ENCODE measurements at places on chromosomes 5 and 9.

DNA sequence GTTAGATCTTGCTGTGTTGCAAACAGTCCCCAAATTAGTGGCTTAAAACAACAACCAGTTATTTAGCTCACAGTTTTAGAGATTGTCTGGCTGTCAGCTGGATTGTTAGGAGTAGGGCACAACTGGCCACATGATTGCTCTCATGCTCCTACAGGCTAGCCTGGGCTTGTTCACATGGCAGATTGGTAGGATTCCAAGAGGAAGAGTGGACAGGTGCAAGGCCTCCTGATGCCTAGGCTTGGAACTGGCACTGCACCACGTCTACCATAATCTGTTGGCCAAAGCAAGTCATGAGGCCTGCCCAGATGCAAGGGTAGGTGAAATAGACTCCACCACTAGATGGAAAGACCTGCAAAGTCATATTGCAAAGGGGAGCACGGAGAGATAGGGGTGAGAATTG, 76.4 kb downstream of the ACER2 start:
- DNase-seq: no peak

- no peak for DNase-seq
These were observed 223.6 kb upstream of the EFNA5 start for GRCh38 chr5:107894361-107894760.

- DNase-seq: no peak
These were observed 2.4 kb downstream of the TPM2 start for GRCh38 chr9:35687306-35687705.

- DNase-seq: no peak
These were observed 524.3 kb downstream of the RASEF start for GRCh38 chr9:82538634-82539033.

DNA sequence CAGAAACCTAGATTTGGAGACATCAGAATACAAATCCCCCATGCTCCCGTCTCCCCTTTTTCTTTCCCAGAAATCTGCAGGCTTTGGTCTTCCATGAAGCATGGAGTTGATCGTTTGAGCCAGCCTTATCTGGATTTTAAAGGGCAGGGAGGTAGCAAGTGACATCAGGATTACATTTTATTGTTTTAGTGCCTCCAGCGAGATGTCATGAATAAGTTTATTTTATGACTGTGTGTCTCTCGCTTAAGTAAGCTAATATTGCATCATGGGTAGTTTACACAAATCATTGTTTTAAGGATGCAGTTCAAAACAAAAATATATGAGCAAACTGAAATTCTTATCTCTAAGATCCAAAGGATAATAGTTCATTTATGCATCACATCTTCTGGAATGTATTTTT, 50.7 kb upstream of the TNFSF8 start:
- DNase-seq: no peak

DNA sequence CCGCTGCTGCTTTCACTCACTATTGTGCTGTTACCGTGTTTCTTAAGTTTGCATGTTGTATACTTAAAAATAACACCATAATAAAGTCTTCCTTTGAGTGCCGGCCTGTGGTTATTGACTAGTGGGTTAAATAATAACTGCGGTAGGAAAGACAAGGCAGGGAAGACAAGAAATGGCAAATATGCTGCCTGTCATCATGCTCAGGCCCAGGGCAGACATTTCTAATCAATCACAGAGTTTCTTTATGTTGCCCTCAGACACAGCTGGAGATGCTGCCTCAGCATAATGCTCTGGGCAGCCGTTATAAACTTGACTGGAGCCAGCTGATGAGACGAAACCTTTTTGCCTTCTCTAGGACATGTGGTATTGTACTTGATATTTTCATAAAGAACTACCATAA, 215.0 kb downstream of the GAPVD1 start:
- no peak for DNase-seq

- DNase-seq: no peak
These were observed 39.0 kb upstream of the CD180 start for GRCh38 chr5:67235399-67236110.

DNA sequence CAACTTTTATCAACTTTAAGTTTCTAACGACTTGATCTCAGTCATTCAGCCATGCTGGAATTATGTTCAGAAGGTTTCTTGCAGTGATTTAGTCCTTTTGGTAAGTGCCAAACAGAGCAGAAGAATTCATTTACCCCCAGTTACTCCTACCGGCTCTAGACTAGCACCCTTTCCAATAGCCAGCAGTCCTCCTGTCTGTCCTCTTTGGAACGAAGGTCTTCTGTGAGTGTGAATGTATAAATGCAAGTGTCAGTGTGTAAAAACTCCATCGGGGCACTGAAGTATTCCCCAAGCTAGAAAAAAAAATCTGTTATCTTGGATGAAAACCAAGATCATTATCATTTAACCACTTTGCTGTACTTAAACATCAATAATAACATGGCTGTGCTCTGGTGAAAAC, 64.4 kb downstream of the GLIS3 start:
- no peak for DNase-seq

GRCh38 chr5:16912080-16912479, 24.0 kb downstream of the MYO10 start:
- no peak for DNase-seq

DNA sequence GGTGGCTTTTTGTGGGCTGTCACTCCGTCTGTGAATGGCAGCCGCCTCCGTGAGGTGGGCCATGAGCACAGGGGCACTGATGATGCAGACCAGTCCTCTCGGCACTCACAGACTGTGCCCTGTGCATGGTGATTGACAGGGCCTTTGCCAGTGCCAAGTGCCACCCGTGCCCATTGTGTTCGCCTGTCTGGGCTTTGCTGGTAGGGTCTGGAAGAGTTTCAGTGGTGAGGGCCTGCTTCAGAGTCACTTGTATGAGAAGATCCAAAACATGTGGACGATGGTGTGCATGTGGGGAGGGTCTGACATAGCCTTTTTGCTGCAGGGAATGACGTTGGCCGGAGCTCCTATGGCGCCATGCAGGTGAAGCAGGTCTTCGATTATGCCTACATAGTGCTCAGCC, 34.9 kb downstream of the TENT4A start:
- DNase-seq: no peak
